ENCODE measurements at places on chromosomes 16 and 17.
A peak's percentile ranks its signal among the peaks of the same experiment; 100 is the strongest.

DNA sequence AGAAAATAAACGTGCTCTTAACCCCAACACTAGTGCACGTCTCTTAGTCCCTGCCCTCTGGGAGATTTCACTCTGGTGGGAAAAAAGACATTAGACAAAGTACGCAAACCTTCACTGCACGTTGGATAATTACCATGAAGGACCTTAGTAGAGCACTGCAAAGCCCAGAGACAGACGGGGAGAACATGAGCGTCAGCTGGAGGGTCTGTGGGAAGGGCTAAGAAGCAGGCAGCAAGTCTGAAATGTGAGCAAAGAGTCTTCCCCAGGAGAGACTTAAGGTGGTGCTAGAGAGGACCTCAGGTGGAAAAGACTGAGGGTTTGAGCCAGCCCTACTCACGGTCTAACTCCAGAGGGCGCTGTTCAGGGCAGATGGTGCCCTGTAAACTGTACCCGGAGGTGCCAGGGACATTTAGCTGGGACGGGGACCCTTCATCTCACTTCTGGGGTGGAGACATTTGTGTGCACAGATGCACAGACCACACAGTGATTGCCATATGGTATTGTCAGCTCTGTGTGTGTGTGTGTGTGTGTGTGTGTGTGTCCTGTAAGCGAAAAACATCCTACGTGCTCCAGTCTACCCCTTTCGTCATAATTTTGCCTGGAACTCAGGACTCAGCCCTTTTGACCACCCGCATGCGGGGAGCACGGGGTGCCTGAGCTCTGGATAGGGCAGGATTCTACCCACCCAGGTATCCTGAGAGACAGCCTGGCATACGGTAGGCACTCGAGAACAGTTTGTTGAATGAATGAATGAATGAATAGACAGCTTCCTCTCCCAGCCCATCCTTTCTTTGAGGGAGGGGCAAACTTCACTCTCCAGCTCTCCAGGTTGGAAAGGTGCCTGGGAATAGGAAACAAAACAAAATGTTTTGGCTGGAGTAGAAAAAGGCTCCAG lies 10.1 kb upstream of the STAC2 start:
- DNase-seq, result peak; percentile 48

DNA sequence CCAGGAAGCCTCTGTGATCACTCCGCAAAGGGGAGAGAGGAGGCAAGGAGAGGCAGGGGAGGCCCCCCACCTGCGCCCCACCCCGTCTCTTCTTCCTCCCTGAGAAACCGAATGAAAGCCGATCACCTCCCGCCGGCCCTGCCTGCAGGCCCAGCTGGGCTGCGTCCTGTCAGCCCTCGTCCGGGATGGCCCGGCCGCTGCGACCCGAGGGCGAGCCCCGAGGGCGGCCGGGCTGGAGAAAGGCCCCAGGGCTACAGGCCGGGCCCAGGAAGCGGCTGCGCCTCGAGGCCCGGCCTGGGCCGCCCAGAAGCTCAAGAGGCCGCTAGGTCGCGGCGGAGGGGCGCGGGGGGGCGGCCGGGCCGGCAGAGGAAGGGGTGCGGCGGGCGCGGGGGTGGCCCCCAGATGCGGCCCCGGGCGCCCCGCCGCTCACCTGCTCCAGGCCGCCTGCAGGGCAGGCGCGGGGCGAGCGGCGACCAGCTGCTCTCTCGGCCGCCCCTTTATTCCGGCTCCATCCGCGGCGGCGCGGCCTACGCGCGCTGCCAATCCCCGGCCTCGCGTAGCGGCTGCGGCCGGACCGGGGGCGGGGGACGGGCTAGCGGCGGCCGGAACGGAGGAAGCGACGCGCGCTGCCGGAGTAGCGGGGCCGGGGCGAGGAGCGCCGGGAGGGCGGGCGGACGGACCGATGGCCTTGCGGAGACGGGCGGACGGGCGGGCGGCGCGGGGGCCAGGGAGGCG lies at the start of gene ZNF319:
TSS of gene ZNF319 (minus strand) at position 702 of the 735 bp plus-strand sequence. CDS start 2,407 bp downstream, outside the sequence.
- peak; percentile 37 for DNase-seq

DNA sequence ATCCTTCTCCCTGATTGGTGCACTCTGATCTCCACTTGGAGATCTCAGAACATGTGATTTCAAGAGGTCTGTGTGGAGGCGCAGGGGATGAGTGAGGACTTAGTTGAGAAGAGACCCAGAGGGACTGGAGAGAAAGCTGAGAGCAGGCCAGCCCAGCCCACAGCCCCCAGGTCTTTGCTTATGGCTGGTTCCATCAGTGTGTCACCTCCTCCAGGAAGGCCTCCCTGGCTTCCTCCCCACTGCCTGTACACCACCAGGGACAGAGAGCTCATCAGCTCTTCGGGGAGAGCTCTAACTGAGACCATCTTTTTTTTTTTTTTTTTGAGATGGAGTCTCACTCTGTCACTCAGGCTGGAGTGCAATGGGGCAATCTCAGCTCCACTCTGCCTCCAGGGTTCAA lies 3.4 kb downstream of the P2RX1 start:
- no peak for DNase-seq

DNA sequence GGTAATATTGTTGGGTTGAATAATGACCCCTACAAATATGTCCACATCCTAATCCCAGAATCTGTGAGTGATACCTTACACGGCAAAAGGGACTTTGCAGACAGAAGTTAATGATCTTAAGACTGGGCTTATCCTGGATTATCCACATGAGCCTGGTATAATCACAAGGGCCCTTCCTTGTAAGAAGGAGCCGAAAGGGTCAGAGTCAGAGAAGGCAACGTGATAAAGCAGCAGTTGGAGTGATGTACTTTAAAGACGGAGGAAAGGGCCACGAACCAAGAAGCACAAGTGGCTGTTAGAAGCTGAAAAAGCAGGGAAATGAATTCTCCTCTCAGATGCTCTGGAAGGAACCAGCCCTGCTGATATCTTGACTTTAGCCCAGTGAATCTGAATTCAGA lies 137.8 kb downstream of the UTP18 start:
- DNase-seq, result no peak

GRCh38 chr17:64115822-64116534 lies 14.0 kb downstream of the ERN1 start:
- no peak for DNase-seq

DNA sequence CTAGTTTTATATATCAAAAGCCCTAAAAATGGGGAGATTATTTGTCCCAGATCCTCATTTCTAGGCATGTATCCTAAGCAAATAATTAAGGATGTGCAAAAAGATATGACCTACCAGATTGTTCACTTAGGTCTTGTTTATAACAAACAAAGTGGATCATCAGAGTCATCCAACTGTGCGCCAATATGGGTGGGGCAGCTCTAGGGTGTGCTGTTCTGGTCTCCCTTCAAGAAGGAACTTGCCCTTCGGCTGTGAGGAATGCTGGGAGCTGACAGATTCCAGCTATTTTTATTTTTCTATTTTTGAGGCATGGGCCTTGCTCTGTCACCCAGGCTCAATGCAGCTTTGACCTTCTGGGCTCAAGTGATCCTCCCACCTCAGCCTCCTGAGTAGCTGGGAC lies 13.8 kb downstream of the CHP2 start:
- no peak for DNase-seq

GRCh38 chr17:78766225-78766624 lies 15.8 kb downstream of the CYTH1 start:
- no peak for DNase-seq

DNA sequence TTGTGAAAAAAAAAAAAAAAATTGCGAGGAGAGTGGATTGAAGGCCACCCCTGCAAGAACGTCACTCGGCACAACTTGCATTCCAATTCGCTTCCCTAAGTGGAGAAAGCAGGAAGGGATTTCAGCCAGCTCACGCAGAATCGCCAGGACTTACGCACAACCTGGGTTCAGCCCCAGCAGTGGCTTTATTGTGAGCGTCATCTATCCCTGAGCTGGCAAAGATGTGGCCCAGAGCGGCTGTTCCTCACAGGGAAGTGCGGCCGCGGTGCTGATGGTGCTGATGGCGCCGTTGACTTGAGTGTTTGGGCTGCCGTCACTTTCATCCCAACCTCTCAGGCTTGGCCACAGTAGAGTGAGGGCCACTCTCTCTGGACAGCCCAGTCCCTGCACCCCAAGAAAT lies 197.6 kb downstream of the NTN1 start:
- no peak for DNase-seq

GRCh38 chr17:17513626-17514025 lies 17.4 kb upstream of the RASD1 start:
- DNase-seq, result no peak

GRCh38 chr16:23235176-23235575 lies 52.6 kb downstream of the SCNN1G start:
- DNase-seq, result no peak
